ENCODE measurements at places on chromosomes 2 and 18. TPM values are rescaled to one million over a fixed set of nuclear protein-coding genes. Genes with fewer than 3 reads are reported as not detected.

DNA sequence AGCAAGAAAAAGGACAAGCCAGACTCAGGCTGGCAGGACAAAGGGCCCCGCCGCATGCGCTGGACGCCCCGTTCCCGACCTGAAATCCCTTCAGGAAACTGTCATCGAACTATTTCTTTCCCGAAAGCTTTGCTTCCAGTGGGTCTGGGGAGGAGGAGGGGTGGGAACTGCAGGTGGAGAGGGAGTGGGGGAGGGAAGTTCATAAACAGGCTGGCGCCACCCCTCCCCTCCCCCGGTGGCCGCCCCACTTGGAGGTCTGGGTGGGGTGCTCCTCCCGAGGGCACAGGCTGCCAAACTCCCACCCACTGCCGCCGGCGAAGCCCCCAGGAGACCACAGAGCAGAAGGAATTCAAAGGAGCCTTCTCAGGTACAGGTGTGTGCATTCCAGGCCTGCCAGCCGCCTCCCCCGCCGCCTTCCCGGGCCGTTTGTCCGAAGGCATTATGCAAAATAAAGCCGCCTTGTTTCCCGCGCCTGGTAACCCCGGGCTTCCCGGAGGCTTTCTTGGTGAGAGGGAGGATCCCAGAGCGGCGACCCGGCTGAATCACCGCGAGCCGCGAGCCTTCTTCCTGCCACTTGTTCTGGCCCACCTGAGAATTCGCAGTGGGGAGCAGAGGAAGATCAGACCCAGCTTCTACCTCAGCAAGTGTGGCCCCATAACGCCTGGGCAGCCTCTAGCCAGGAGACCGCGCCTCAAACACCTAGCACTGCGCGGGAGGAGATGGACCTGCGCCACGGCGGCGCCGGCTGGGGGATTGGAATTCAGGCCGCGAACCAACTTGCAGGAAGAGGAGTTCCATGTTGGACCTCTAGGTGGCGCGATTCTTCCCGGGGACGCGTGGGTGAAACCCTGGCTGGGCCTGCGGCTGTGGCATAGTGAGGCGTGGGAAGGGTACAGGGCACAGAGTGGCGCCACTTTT lies 101.9 kb downstream of the FOXI3 start:
- peak; percentile 11 for DNase-seq

DNA sequence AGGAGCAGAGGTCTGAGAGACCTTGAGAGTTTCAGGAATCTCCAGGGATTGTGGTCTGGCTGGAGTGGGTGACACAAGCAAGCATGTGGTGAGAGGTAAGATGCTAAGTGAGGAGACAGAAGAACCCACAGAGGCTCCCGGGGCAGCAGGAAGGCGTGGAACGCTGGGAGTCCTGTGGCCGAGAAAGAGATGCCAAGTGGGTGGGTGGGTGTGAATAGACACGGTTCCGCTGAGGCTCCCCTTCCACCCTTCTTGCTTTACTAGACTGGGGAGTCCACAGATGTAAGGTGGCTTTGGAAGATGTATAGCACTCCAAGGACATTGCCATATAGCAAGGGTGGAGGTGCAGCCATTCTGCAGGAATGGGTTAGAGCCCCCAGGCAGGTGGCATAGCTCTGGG lies 4.2 kb downstream of the TEX51 start:
- no peak for DNase-seq

DNA sequence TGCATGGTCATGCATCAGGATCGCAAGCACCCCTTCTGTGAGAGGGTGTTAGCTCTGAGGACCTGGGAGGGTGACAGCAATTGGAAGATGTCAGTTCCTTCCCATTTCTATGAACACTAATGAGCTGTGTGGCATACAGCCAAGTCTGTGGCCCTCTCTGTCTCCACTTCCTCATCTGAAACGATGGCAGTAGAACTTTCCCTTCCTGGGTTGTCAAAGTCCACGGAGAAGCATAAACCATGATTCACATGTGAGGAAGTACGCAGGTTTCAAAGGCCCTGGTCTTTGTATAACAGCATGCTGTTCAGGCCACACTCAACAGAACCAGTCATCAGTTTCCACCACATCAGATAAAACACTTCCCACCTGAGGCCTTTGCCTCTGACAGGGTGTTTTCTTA lies 167.4 kb upstream of the RAB6C start:
- no peak for DNase-seq

The SNORC gene
- 0.24 TPM for total RNA-seq

The CTIF gene
- total RNA-seq: 4.6 TPM

GRCh38 chr2:43611987-43612894 lies 16.4 kb upstream of the THADA start:
- peak; percentile 69 for DNase-seq

The SMAD7 gene
- 8.8 TPM for total RNA-seq

DNA sequence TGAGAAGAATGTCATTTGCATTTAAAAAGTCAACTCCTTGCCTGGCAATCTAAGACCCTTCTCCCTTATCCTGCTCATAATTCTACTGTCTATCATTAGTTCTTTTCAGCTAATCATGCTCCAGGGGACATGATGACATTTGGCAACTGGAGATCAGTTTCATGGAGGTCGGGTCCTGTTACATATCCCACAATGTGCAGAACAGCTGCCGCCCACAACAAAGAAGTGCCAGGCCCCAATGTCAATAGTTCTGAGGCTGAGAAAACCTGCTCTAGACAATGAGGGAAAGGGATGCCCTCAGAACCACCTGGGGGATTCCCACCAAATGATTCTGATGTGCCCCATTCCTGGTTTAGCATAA lies 53.4 kb upstream of the IL1RL1 start:
- DNase-seq: peak; percentile 52

- no peak for DNase-seq
These were observed 468.0 kb upstream of the SPHKAP start for GRCh38 chr2:228649447-228649846.

The UCN gene
- 0.48 TPM for total RNA-seq

The TCF4 gene
- total RNA-seq: 89.8 TPM

The CCDC121 gene
- total RNA-seq: 1.8 TPM

- no peak for DNase-seq
These were observed 255.4 kb downstream of the NDUFA10 start for GRCh38 chr2:239769554-239770245.

The CXCR2 gene
- not detected for total RNA-seq

DNA sequence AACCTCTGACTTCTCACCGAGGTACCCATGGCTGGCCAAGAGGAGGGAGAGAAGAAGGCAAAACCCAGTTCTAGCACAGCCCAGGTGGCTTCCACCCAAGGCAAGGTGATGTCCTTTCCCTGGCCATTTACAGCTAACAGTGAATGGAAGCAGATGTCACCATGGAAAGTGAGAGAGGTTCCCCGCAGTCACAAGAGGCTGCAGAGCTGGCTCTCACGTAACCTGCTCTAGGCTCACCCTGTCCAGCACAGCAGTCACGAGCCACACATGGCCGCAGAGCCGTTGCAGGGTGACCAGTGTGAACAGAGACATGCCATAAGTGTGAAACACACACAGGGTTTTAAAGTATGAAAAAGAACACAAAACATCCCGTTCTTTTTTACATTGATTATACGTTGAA lies 169.4 kb downstream of the TNS1 start:
- no peak for DNase-seq

DNA sequence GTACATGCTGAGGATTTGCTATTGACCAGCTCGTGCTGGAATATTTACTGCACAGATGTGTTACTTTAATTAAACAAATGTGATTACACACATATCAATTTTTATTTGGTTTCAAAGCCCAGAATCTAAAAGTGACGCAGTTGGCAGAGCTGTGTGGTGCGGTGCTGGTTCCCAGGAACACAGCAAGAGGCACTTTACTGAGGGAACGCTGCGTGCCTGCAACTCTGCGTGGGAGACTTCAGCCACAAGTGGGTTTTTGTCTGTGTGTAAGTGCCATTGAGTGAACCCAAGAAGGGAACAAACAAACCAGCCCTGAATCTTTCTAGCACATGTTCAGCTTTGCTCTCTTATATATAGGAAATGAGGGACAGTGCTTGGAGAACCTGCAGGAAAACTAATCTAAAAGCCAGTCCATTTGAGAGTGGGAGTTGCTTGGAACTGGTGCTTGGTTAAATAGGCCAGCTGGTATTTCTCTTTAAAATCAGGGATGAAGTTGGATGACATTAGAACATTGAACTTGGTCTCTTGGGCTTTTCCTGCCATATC lies 196.6 kb upstream of the CELF4 start:
- DNase-seq: no peak

DNA sequence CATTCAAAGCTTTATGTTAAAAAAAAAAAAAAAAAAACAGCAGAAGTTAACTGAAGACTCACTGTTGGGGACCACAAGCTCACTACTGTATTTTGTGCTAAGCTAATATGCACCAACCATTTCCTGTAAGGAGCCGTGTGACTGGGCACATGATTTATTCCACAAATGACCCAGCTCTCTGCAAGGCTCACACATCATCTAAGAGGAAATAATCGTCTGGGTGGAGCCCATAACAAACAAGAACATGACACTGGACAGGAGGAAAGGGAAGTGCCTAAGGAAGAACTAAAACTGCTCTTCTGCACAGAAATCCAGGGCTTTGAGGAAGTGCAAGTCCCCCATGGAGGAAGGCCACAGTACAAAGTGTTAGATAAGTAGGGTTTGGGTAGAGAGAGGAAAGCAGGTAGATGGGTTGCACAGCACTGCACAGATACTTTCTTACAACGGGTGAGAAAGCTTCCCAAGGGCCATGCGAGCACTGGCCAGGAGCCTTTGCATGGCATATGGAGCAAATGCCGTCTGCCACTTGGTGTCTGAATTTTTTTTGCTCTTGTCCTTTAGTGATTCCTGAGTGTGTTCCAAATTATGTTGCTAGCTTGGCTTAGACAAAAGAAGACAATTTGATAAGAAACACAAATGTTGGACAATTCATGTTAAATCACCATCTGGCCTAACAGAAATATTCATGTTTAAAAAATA lies 24.4 kb downstream of the NFE2L2 start:
- DNase-seq: peak; percentile 82

DNA sequence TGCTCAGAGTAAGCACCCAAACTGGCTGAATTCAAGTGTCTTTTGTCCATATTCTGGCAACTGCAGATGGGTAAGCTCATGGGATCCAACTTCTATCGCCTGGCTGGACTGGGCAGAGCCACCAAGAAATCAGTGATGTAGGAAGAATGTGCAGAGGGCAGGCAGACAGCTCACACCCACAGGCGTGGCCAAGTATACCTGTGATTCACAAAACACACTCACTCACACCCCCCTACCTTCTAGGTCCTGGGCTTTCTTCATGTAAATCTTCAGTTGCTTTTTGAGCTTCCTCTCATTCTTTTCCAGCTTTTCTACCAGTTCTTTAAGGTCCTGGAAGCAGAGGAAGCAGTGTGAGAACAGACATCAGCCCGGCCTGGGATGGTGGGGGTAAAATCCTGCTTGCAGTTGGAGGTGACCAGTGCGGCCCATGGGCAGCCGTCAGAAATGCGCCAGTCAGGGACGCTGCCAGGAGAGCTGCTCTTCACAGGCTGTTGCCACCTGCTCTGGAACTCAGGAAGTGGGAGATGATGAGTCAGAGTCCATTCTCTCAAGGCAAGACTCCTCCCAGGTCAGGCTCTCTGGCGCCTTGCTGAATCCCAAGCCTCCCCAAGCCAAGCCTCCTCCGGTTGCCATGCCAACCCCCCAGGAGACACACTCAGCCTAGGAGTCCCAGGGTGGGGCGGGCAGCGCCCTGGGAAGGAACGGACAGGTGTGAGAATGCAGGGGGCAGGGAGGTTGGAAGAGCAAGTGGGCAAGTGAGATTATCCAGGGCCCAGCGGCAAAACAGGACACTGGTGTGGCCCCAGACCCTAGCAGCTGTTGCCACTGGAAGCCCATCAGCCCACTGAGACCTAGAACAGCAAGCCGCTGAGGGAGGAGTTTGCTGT lies 36.2 kb upstream of the ACAA2 start:
- peak; percentile 94 for DNase-seq

The STARD7 gene
- total RNA-seq: 142 TPM

DNA sequence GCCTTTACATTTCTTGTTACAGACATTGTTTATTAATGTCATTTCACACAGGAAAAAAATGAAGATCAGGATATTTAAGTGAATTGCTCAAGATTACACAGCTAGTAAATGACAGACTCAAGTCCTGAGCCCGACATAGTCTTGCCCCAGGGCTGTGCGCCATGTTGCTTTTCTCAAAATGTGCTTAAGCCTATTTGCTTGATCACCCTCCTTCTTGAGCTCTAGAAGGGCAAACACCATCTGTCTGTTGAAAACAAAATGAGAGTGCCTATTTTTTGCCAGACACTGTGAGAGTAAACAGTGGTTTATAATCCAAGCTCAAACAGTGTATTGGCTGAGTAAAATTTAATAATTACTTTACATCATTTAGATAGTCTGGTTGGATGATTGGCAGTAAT lies 34.8 kb upstream of the HNMT start:
- DNase-seq: no peak

DNA sequence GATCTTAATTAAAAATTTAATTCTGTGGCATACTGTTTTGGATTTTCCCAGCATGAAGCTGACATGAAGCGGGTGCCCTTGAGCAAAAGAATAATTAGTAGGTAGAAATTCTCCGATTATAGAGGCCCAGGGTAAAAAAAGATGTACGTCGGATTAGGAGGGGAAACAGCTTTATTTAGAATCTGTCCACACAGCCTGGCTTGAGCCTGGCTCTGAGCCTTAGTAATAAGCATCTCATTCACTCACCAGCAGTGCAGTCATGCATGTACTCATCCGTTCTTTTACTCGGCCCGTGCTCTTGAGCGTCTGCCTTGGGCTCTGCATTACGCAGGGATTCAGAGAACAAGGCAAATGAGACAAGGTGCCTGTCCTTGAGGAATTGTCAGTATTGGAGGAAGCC lies 219.3 kb downstream of the AGAP1 start:
- no peak for DNase-seq

GRCh38 chr2:220053919-220054318 lies 426.5 kb downstream of the SLC4A3 start:
- DNase-seq: no peak

GRCh38 chr2:15751477-15751876 lies 159.8 kb downstream of the DDX1 start:
- DNase-seq: no peak

DNA sequence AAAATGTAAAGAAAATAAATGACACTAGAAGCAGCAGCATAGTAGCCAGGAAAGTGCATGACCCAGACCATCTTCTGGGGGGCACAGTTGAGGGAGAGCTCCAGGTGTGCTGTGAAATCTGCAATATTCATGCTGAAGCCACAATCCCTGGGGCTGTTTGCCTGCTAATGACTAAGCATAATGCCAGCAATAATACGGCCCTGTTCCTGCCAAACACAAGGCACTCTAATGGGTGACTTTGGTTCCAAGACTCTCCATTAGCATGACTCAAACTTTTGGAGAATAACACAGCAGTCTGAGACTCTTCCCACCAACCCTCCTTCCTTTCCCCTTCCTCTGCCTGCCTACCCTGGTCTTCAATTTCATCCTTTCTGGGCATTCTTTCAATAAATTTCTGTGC lies 77.9 kb upstream of the DOCK10 start:
- DNase-seq: peak; percentile 92

- DNase-seq: no peak
These were observed 47.2 kb downstream of the HK2 start for GRCh38 chr2:74881176-74881575.

The GPC1 gene
- total RNA-seq: 13.9 TPM

The FOXI3 gene
- not detected for total RNA-seq

GRCh38 chr2:206159346-206160124 lies at the start of the genes EEF1B2 and NDUFS1:
EEF1B2 (plus strand) TSS chr2:206159895; CDS start chr2:206159980, 85 bp downstream.
NDUFS1 (minus strand) TSS chr2:206159444; CDS start chr2:206153678, 5,766 bp downstream.
- peak; percentile 98 for DNase-seq

The TRIM43 gene
- total RNA-seq: not detected
